Activated CD4-positive, alpha-beta T cell treated with anti-CD3 and anti-CD28 coated beads, Interleukin-2, Interleukin-4, amounts not matched to agents 100 ng/mL and 50 ng/mL, durations not matched to agents 16 hours and 8 hours (primary cell): ENCODE measurements at places on chromosomes 7 and 10.
A peak's percentile ranks its signal among the peaks of the same experiment; 100 is the strongest.

DNA sequence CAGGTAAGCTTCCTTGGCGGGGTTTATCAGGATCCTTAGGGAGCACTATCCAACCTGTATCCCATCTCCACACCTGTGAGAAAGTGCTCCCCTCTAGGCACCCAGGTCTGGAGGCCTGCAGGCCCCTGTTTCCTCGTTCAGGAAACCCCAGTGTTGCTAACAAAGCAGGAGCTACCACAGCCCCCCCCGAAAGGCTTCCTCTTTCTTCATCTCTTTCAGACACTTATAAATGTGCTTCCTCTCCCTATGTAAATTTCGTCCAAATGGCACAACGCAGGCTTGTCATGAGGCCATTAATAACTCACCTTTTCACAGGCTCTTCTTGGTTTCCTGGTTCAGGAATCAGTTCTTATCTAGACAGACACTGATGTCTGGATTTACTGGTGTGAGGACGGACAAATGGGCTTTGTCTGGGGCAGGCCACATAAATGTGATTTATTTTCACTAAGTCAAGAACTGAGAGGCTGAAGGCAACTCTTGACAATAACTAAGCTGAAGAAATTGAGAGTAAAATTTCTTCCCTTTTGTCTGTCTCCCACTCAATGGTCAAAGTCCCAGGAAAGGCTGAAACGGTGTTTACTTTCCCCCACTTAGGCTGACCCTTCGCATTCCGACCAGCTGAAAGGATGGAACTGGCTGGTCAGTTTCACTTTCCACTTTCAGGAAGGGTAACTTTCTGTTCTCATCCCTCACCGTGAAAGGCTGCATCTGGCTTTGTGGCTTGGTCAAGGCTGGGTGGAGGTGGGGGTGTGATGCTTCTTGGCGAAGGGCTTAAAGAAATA is 46.8 kb downstream of the PIK3AP1 start:
- DNase-seq: no peak

DNA sequence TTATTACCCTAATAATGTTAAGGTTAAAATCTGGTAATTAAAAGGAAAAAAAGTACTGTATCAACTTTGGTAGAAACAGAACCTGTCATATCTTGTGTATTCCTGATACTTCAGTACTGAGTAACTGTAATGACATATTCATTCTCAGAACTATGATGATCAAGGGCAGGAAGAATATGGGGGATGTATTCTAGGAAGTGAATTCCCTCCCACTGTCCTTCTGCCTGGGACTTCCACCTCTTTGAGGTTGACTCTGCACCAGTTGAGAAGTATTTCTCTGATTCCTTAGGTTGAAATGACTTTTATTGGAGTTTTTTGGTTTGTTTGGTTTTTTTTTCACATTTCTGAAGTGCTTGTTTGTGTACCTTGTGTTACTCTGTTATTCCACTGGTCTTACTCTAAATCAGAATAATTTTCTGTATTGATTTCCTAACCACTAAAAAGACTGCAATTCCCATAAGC is 36.9 kb downstream of the WASL start:
- peak; percentile 42 for DNase-seq

GRCh38 chr7:14626076-14626475 is 276.5 kb downstream of the DGKB start:
- no peak for DNase-seq

DNA sequence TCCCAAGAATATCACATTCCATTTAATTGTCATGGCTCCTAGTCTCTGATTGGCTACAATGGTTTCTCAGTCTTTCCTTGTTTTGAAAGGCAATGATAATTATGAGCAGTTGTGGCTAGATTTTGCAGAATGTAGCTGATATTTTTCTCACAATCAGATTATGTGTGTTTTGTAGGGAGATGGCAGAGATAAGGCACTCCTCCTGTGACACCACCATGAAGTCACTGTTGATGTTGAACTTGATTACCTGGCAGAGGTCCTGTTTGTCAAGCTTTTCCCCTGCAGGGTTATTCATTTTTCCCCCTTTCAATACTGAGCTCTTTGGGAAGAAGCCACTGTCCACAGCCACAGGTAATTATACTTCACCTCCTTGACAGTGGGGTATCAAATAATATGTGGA is 602.9 kb upstream of the PFKP start:
- DNase-seq: no peak

- DNase-seq: no peak
These were observed 149.3 kb upstream of the DPP6 start for GRCh38 chr7:153902862-153903261.
